Esophagus squamous epithelium (tissue), 5 donors: ENCODE measurements at places on chromosomes 1 and 21.

- DNase-seq: no peak
These were observed 140.5 kb downstream of the SPATA46 start for GRCh38 chr1:162236201-162236600.

GRCh38 chr1:228146417-228147150 lies 3.1 kb upstream of the GJC2 start:
- DNase-seq: no peak

- DNase-seq: no peak
These were observed 49.1 kb upstream of the CPLANE2 start for GRCh38 chr1:16286122-16286521.

GRCh38 chr1:175725684-175726083 lies 17.7 kb downstream of the TNR start:
- no peak for DNase-seq

DNA sequence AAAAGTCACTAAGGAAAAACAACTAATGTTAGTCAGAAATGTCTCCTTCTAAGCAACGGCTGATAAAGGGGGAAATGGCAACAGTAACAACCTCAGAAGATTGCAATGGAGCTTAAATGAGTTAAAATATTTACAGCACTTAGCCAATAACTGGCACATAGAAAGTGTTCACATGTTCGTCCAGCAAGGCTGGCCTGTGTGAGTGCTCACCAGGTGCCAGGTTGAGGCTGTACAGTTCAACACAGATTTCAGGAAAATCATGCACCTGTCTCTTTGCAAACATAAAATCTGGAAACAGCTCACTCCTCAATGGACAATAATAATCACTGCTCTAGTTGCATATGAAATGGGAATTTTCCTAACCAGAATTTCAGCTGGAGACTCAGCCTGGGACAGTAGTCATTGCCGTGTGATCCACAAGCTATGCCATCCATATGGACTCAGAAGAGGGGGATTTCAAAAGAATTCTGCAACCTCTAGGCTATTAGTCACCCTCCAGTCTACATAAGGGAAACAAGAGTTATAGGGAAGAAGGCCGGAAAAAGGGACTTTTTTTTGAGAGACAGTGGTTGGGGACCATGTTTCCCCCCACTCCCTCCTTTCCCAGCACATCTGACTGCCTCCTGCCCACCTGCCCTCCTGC lies 68.6 kb downstream of the SYDE2 start:
- DNase-seq: no peak

- DNase-seq: no peak
These were observed 3.7 kb downstream of the MIGA1 start for GRCh38 chr1:77783141-77783540.

GRCh38 chr21:46325073-46325912 lies 1.3 kb downstream of the PCNT start:
- DNase-seq: no peak

DNA sequence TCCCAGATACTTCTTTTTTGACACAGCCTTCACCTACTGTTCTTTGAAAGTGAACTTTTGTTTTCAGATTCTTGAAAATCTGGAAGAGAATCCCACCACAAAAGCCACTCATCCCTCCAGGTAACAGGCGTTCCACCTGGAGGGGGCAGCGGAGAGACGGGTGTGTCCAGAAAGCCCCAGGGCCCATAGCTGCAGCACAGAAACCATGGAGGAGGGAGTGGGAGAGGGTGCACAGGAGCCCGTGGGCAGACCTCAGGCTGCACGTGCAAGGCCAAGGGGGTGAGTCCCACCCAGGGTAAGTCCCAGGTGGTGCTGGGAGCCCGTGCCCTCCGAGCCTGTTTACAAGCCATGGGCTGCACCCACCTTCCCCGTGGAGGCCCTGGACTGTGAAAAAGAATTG lies 86.5 kb downstream of the PSMG1 start:
- no peak for DNase-seq

DNA sequence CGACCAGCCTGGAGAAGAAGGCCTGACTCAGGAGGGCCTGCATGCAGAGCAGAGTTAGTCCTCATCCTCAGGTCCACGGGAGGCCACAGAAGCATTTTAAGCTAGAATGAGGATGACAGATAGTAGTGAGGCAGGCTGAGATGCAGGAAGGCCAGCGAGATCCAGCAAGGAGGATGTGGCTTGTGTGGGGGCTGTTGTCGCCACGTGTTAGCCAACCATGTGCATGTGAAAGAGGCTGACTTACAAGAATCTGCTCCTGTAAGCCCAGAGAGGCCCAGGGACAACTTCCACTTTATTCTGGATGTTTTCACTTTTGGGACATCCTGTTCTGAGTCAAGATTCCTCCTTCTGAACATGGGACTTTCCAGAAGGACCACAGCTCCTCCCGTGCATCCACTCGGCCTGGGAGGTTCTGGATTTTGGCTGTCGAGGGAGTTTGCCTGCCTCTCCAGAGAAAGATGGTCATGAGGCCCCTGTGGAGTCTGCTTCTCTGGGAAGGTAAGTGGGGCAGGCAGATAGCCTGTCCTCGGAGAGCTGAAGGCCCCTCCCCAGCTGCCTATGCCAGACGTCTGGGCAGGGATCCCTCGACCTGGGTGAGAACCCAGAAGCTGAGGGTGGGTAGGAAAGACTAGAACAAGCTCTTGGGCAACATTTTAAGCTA lies at the start of gene SLAMF8:
Gene SLAMF8 (plus strand): TSS at position 433 of the 661 bp plus-strand sequence. CDS start 26 bp downstream, at position 459.
- DNase-seq: no peak

- no peak for DNase-seq
These were observed 35.0 kb downstream of the UCK2 start for GRCh38 chr1:165862448-165862847.

GRCh38 chr1:19037659-19038058 lies 81.2 kb upstream of the IFFO2 start:
- no peak for DNase-seq

DNA sequence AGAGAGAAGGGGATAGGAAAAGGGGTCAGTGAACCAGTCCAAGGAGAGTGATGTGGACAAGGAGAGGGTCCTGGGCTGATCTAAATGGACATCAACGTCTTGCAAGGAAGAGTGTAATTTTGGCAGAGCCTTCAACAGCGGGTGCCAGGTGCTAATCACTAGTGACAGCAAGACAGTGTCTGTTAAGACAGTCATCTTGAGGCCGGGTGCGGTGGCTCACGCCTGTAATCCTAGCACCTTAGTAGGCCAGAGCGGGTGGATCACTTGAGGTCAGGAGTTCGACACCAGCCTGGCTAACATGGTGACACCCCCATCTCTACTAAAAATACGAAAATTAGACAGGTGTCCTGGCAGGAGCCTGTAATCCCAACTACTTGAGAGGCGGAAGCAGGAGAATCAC lies 12.2 kb upstream of the PADI6 start:
- DNase-seq: no peak

- no peak for DNase-seq
These were observed 54.6 kb upstream of the RWDD3 start for GRCh38 chr1:95179205-95179986.

DNA sequence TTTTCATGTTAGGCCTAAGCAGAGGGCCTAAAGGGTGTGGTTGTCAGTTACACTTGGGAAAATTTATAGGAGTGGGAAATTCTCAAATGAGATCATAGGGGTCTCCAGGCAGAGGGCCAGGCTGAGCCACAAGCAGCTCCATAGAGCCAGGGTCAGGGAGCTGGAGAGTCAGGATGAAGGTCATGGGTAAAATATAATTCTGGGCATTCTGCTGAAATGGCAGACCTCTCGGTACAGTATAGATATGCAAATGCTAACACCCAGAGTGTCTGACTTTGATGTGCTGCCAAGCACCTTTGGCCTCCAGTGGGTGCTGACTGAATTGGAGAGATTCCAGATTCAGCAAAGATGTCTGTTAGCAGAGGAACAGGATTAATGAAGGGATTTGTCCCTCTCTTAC lies 40.1 kb downstream of the DNM3 start:
- no peak for DNase-seq

DNA sequence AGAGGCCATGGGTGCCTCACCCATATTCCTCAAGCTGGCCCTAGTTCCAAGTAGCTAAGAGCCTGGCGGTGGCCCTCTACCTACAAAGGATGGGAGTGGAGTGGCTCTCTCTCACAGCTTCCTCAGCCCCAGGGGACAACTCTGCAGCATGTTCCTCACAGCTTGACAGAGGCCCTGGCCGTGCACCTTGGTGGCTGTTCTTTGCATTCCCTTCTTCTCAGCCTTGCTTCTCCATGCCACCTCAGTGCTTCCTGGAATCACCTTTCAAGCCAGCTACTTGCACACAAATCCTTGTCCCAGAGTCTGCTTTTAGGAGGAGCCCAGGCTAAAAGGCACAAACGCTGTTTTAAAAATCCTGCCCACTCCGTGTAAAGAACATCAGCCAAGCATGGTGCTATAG lies 69.0 kb upstream of the DIRAS3 start:
- no peak for DNase-seq

- no peak for DNase-seq
These were observed 100.9 kb downstream of the ARHGEF10L start for GRCh38 chr1:17640393-17640792.

- DNase-seq: no peak
These were observed 6.8 kb upstream of the ERO1B start for GRCh38 chr1:236288620-236288976.

DNA sequence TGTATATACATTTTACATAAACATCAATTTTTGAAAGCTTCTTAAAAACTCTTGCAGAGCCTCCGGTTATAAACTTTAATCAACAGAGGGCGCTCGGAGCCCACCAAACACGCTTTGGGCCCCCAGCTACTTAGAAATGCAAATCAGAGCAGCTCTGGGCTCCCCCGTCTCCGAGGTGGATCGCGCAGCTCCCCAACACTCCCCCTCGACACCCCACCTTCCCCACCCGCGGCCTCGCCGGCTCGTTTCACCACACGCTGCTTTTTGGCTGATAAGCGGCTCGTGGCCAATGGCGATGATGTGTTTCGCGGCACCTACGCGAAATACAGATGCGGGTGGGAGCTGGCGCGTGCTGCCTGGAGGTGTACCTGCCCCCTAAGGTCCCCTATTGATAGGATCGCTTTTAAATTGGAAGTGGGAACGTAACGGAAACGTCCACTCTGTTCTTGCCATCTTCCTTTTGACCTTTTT lies 1.7 kb upstream of the KIF26B start:
- DNase-seq: no peak

DNA sequence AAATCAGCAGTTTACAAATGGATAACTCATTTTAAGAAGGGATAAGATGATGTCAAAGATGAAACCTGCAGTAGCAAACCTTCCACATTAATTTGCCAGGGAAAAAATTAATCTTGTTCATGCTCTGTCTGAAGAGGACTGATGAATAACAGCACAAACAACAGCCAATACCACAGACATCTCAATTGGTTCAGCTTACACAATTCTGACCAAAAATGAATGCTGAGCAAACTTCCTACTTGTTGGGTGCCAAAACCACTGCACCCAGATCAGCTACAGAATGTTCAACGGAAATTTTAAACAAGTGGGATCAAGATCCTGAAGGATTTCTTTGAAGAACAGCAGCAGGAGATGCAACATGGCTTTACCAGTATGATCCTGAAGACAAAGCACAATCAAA lies 98.3 kb downstream of the COQ8A start:
- DNase-seq: no peak

- DNase-seq: no peak
These were observed 37.1 kb downstream of the SSX2IP start for GRCh38 chr1:84653130-84653677.

GRCh38 chr1:241457421-241457820 lies 62.1 kb downstream of the FH start:
- DNase-seq: no peak

DNA sequence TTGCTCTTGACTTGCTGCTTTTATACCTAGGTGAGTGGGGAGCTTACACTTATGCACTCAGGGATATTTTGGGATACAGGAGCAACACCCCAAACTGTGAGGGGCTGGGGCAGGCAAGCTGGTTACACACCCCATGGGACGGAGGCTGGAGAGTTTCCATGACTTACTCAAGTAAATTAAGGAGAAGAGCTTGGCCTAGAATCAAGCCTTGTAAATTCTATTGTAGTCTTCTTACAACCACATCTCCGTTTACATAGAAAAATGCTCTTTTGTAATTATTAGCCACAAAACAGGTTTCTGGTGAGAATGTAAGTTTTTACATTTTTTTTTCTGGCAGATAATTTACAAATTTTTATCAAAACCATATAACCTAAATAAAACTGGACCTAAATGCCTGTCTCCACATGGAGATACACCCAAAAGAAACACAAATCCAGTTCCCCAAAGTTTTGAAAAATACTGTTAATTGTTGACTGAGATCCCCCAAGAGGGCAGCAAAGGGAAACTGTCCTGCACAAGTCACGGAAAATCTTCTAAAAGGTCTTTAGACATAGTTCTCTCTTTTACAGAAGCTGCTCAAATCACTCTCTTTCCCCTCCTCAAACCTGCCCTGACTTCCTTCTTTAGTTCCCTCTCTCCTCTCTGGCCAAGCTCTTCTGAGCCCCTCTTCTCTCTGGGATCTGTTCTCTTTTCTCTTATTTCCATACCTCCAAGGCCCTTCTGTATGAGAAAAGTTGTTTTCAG lies 134.0 kb downstream of the HIVEP3 start:
- no peak for DNase-seq

DNA sequence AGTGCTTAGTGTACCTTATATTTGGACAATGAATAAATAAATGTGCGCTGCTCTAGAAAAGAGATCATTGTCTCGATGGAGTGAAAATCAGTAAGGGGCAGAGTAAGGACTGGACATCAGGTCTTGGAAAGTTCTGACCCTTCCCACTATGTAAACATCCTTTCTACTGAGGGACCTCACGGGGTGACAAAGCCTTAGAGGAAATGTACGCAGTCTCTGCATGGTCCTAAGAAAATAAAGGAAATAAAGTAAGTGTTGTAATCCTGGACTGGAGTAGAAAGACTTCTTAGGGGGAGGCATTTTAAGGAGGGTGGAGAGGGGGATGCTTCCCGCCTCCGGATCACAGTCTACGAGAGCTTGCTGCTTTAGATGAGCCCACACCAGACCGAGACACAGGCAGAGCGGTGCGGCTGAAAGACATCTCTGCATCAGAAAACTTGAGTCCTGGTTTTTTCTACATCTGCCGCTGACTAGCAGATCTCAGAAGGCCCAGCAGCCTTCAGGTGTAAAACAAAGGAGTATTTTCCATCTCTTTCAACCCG lies 22.3 kb upstream of the GPR137B start:
- DNase-seq: no peak

DNA sequence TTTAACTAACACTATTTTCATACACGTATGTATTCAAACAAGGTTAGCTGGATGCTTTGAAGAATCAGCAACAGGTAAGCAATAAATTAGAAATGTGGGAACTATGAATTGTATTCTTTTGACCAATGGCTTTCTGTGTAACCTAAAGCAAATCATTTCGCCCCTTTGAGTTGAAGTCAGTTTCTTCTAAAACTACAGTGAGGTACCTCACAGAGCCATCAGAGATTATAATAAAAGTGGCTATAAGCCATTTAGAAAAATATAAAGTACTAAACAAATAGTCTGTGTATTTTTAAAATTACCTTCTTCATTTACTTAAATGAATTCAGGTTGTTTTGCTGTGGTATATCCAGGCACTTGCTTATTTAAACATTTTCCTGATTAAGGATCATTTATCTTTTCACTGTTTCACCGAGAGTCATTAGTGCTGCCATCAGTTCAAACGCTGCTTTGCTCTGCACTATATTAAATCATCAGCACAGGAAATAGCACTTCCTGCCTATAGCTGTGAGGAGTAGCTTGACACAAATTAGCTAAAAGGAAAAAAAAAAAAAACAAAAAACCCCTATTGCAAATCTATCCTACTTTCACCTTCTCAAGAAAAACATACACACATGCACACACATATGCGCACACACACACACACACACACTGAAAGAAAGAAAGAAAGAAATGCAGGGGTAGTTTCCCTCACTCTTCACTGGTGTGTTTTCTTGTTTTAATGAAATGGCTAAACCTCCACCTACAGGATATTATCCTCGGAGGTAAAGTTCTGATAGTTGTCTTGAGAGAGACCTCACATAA lies 39.8 kb upstream of the C1orf105 start:
- DNase-seq: no peak

- no peak for DNase-seq
These were observed 92.9 kb upstream of the IVNS1ABP start for GRCh38 chr1:185409763-185410528.
